ENCODE measurements at places on chromosomes 5 and 9.

DNA sequence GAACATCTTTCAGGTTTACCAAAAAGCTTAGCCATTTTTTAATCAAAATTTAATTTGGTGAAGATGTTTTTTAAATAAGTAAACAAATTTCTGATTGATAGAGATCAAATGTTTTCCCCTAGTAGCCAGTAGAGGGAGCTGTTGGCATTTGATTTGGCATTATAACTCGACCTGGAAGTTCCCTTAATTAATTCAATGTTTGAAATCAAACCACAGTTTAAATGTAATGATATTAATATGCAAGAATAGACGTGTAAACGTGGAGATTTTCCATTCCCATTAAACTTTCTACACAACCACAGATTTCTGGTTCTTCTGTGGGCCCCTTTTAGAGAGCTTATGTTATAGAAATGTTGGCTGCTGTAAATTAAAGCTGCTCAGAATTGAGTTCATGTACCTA is 148.1 kb upstream of the MPDZ start:
- no peak for DNase-seq

DNA sequence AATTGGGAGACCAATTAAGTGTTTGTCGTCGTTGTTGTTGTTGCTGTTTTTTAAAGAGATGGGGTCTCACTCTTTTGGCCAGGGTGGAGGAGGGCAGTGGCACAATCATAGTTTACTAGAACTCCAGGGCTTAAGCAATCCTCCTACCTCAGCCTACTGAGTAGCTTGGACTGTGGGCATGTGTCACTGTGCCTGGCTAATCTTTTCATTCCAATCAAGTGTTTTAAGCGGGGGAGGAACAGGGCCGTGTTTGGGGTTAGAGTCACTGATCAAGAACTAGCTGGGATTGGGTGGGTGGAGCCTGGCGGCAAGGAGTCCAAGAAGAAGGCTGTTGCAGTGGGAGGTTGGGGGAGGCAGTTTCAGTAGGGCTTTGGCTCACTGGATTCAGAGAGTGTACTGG is 13.8 kb downstream of the SNX30 start:
- DNase-seq = no peak

GRCh38 chr9:111484572-111484894 is 350 bp upstream of the ECPAS start:
- DNase-seq = no peak

- no peak for DNase-seq
Measured at GRCh38 chr9:101582553-101582952, 12.2 kb downstream of the PPP3R2 start.

DNA sequence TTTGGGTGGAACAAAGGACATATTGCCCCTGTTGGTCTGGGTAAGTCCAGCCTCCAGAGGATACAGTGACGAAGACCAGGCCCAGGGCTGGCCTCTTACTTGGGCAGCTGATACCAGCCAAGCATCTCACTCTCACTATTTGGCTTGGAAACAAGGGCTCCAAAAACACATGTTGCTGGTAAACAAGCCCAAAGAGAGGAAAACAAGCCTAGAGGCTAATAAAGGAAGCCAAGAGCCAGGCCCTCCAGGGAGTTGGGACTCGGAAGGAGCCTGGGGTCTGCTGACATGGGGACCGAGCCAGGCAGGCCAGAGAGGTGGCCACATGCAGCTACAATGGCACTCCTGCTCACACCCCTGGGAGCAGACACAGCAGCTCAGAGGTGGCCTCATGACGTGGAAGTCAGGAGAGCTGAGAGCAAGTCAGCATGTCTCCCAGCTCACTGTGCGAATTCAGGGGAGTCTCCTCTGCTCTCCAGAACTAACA is 5.7 kb downstream of the SPARC start:
- DNase-seq = no peak

GRCh38 chr9:19568946-19569345 is 160.1 kb downstream of the ACER2 start:
- DNase-seq = no peak

DNA sequence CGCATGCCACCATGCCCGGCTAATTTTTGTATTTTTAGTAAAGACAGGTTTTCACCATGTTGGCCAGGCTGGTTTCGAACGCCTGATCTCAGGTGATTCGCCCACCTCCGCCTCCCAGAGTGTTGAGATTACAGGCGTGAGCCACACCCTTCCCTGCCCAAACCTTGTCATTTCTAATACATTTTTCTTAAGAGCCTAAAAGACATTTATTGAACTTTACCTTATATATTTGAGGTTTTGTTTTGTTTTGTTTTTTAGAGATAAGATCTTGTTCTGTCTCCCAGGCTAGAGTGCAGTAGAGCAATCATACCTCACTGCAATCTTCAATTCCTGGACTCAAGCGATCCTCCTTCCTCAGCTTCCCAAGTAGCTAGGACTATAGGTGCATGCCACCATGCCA is 39.8 kb upstream of the FANCC start:
- DNase-seq = no peak

- no peak for DNase-seq
Measured at GRCh38 chr5:131423056-131423455, 159.2 kb downstream of the CDC42SE2 start.

DNA sequence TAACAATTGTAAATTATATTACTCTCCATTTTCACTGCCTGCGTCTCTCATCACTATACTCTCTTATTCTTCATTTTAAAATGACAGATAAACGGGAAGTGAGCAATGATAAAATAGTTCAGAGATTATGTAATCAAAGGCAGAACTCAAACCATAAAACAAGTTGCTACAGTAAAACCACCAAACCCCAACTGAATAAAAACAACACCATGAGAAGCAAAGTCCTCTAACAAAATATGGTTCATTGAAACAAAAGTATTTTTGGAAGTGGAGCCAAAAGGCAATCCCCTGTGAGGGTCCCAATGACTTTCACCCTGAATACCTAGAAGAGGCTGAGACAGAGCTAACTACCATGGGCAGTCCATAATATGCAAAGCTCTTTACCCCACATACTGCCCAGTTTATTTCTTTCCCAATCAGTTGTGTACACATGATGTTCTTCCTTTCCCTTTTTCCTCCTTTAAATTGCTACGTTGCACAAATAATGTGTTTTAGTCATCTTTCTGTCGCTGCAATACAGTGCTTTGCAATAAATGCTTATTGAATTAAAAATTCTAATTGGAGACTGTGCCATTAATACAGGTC is 64.0 kb upstream of the PTGER4 start:
- no peak for DNase-seq
